ENCODE measurements at places on chromosomes 2 and 18. TPM values are rescaled to one million over a fixed set of nuclear protein-coding genes. Genes with fewer than 3 reads are reported as not detected.

Gene SERPINB7
- total RNA-seq = not detected

Gene CD8A
- 1.1 TPM for total RNA-seq

Gene SMIM21
- not detected for total RNA-seq

Gene LYG1
- total RNA-seq = 0.47 TPM

Gene GPBAR1
- total RNA-seq = not detected

Gene IL36G
- total RNA-seq = not detected

Gene NMS
- total RNA-seq = not detected

Gene COLEC11
- total RNA-seq = 0.78 TPM

Gene GREB1L
- total RNA-seq = 0.31 TPM

Gene HAAO
- 0.62 TPM for total RNA-seq

Gene HOXD3
- not detected for total RNA-seq

Data from occipital lobe (tissue), 3 donors.